ENCODE measurements at places on chromosomes 16 and 17. TPM values are rescaled to one million over a fixed set of nuclear protein-coding genes. Genes with fewer than 3 reads are reported as not detected.

DNA sequence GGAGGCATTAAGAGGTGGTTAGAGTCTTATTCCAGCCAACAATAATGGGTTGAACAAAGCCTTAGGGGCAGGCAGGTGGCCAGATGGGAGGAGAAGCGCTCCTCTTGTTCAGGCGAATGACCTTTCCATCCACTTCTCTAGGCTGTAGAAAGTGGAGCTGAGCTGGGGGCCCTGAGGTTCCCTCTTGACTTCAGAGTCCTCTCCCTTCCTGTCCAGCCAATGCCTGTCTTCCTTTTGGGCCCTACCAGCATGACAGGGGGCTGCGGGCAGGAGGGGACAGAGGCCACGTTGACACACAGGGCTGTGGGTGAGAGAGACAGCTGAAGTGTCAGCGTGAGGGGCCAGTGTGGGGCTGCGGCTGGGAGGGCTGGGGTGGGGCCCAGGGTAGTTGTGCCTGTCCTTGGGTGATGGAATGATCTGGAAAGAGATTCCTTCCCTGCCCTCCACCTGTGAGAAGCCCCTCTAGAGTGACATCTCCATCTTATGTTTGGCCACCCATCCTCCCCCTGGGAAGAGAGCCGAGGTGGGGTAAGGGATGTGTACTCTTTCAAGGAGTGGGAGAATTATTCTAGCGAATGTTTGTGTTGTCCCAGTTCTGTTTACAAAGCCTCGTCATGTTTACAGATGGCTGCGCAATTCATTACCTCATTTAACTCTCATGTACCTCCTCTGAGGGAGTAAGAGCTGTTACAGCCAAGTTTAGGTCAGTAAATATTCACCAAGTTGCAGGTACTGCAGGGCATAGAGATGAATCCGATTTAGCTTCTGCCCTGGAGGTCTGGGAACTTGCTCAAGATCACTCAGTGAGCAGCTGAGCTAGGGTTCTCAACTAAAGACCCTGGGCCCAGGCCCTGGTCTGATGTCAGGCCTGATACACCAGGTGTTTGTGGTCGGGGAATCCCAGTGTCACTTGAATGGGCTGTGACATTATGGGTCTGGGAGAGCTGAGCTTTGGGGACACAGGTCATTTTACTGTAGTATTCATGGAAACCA, 3.3 kb downstream of the ERBB2 start:
- DNase-seq, result no peak

- no peak for DNase-seq
Observed at GRCh38 chr17:72099919-72100318, 20.9 kb upstream of the SOX9 start.

- peak; percentile 77 for DNase-seq
Observed at GRCh38 chr16:17331071-17331607, 139.6 kb downstream of the XYLT1 start.

DNA sequence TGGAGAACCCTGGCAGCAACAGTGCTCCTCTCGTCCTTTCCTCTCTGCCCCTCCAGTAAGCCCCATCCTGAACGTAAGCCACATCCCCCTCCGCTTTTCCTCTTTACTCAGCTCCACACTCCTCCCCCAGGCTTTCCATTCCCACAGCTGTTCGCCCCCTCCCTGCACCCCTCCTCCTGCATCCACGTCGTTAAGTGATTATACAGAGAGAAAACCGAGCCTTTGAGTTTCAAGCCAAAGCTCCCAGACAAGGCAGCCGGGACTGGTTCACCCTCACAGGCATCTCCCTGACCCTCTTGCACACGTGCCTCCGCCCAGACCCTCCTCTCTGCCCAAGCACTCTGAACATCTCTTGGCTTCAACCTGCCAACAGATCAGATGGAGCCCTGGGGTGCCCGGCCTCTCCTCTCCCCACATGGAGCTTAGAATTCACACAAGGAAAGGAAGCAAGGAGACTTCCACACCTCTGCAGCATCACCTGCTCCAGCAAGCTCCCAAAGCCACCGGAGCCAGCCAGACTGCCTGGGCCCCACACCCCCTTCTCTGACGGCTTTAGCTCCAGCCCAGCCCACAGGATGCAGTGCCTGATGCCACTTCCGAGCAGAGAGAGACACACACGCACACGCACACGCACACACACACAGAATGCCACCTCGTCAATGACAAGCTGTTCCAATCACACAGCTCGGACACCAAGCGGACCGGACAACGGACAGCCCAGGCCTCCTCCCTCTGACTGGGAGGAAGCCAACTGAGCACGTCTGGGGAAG, 99.9 kb upstream of the CCL2 start:
- no peak for DNase-seq

GRCh38 chr16:65102326-65102725, 19.5 kb downstream of the CDH11 start:
- no peak for DNase-seq

- DNase-seq, result no peak
Observed at GRCh38 chr17:78359321-78359996, 418 bp downstream of the SOCS3 start.

- no peak for DNase-seq
Observed at GRCh38 chr17:37086948-37087347, 138.2 kb downstream of the AATF start.

- DNase-seq, result no peak
Observed at GRCh38 chr16:58317608-58318152, 22.9 kb upstream of the PRSS54 start.

DNA sequence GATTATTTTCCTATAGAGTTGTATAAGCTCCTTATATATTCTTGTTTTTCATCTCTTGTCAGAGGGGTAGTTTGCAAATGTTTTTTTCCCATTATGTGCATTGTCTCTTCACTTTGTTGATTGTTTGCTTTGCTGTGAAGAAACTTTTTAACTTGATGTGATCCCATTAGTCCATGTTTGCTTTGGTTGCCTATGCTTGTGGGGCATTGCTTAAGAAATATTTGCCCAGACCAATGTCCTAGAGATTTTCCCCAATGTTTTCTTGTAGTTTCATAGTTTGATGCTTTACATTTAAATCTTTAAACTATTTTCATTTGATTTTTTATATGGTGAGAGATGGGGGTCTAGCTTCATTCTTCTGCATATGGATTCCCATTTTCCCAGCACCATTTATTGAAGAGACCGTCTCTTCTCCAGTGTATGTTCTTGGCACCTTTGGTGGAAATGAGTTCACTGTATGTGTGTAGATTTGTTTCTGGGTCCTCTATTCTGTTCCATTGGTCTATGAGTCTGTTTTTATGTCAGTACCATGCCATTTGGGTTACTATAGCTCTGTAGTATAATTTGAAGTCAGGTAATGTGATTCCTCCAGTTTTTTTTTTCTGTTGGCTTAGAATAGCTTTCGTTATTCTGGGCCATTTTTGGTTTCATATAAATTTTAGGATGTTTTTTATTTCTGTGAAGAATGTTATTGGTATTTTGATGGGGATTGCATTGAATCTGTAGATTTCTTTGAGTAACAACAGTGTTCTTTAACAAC, 165.8 kb downstream of the ABCA8 start:
- DNase-seq, result no peak

DNA sequence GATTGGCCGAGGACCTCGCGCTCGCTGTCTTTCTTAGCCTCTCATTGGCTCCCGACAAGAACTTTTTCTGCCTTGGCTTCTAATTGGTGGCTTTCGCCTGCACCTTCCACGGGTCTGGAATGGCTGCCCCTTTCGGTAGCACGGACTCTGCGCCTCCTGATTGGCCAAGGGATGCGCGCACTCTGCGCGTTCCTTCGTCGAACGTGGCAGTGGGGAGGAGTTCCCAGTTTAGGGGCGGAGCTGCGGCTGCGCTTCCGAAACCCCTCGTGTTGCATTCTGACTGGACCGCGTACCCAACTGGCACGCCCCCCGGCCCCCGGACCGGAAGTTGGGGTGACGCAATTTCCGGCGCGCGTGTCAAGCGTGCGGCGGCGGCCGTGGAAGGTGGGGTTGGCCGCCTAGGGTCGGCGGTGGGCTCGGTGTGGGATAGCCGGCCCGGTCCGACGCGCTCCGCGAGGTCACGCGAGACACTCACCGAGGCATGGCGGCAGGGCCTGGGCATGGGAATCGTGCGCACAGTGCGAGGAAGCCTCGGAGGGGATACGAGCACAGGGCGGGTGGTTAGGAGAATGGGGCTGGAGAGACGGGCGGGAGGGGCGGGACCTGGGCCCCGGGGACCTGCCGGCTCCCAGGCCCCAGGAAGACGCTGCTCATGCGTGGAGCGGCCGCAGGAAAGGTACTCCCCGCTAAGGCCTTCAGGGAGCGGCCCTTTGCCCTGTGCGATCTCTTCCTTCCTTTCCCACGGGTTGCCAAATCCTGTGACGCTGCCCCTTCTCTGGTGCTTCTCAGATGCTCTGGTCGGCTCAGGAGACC, 627 bp upstream of the P4HB start:
- peak; percentile 99 for DNase-seq

- no peak for DNase-seq
Observed at GRCh38 chr16:24652803-24653202, 76.6 kb upstream of the TNRC6A start.

KRT9 gene
- total RNA-seq, result not detected

GRCh38 chr17:76685366-76685765, 25.4 kb downstream of the MXRA7 start:
- no peak for DNase-seq

GRCh38 chr17:77214328-77214727, 73.6 kb downstream of the SEC14L1 start:
- DNase-seq, result peak; percentile 67

- no peak for DNase-seq
Observed at GRCh38 chr16:64730261-64730660, 391.6 kb downstream of the CDH11 start.

DNA sequence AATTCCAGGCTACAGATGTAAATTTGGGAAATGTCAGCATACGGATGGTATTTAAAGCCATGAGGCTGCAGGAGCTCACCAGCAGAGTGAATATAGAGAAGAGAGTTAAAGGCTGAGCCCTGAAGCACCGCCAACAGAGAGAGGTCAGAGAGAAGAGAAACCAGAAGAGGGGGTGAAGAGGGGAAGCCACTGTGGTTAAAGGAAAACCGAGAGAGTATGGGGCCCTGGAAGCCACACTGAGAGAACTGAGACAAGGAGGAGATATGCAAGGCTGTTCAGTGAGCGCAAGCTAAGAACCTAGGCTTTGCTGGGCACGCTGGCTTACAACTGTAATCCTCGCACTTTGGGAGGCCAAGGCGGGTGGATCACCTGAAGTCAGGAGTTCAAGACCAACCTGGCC, 24.6 kb downstream of the COPRS start:
- no peak for DNase-seq

FLII gene
- 250 TPM for total RNA-seq

- no peak for DNase-seq
Observed at GRCh38 chr16:15567823-15568222, 75.1 kb downstream of the MARF1 start.

PLA2G10 gene
- not detected for total RNA-seq

DNA sequence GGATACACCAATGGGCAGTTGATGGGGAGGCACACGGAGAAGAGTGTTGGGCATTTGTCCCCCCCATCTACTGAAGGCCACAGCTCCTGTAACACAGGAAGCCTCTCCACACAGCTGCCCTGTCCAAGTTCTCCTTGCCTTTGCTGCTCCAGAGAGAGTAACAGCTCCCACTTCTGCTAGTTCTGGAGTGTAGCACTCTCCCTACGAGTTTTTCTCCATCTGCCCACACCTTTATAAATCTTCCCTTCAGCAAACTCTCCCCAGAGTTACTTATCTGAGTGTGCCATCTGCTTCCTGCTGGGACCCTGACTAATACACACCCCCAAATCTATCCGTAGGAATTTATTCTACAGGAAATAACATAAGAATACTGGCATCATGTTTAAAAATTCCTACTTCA, 42.6 kb upstream of the ERN1 start:
- no peak for DNase-seq

DNA sequence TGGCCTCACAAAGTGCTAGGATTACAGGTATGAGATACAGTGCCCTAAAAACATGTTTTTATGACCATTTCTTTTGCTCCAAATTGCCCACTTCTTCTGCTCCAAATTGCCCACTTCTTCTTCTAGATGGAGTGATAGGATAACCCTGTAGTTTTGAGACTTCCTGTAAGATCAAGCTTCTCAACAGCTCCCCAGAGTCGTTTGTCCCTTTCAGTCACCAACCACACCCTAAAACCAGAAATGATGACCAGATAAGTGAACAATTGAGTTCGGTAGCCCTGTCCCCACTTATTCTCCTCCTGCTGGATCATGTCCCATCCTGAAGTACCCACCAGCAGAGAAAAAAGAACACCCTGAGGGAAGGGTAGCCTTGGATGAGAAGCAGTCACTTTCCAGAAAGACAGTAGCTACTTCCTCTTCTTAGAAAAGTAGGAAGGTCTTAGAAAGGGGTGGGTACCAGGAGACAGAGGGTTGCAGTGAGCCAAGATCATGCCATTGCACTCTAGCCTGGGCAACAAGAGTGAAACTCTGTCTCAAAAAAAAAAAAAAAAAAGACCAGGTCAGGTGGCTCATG, 2.5 kb downstream of the ODAD4 start:
- no peak for DNase-seq

MEFV gene
- 4.5 TPM for total RNA-seq

KCNG4 gene
- not detected for total RNA-seq

DNA sequence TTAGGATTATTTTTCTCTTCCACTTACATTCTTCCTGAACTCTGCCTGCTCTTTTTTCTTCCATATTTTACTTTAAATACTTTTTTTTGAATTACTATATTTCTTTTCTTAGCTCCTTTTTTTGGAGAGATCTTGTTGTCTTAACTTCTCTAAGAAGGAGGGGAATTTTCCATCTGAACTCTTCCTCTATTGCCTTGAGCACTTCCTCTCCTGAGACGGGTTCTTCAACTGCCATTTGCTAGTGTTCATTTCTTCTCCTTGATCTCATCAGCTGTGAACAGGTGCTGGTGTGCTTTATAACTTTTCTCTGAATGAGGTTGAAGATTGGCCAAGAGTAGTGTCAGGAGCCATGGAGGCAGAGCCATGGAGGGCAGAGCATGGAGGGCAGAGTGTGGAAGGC, 15.1 kb upstream of the CD300LD start:
- DNase-seq, result no peak

GRCh38 chr17:64063088-64063487, 42.7 kb upstream of the ICAM2 start:
- no peak for DNase-seq

DNA sequence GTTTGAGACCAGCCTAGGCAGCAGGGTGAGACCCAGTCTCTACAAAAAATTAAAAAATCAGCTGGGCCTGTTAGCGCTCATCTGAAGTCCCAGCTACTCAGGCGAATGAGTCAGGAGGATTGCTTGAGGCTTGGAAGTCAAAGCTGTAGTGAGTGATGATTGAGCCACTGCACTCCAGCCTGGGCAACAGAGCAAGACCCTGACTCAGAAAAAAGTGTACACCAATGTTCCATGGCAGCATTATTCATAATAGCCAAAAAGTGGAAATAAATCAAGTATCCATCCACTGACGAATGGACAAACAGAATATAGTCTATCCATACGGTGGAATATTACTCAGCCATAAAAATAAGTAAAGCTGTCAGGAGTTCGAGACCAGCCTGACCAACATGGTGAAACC, 2.6 kb downstream of the NMRAL1 start:
- no peak for DNase-seq

DNA sequence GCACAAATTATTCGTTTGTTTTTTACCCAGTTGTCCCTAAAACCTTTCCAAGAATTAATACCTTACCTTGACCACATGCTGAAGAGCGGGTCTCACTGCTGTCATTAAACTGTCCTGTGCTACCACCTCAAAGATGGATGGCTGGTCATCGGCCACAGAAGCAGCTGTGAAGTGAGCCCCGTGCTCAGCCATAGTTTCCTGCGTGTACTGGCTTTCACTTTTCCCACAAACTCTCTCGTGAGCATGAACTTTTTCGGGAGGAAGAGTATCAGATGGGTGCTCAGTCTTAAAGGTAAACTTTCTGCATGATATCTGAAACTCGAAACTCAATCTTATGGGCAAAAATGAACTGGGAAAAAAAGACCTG, 558 bp downstream of the PEX12 start:
- no peak for DNase-seq

CBX4 gene
- total RNA-seq, result 13.4 TPM

ZNF469 gene
- total RNA-seq, result 1.9 TPM
